Sciatic nerve (tissue), 2 donors: ENCODE measurements at places on chromosomes 6 and 20. TPM values are rescaled to one million over a fixed set of nuclear protein-coding genes. Genes with fewer than 3 reads are reported as not detected.
A peak's percentile ranks its signal among the peaks of the same experiment; 100 is the strongest.

The COL20A1 gene
- total RNA-seq: 0.22 TPM

The BEND6 gene
- total RNA-seq: 4.4 TPM

DNA sequence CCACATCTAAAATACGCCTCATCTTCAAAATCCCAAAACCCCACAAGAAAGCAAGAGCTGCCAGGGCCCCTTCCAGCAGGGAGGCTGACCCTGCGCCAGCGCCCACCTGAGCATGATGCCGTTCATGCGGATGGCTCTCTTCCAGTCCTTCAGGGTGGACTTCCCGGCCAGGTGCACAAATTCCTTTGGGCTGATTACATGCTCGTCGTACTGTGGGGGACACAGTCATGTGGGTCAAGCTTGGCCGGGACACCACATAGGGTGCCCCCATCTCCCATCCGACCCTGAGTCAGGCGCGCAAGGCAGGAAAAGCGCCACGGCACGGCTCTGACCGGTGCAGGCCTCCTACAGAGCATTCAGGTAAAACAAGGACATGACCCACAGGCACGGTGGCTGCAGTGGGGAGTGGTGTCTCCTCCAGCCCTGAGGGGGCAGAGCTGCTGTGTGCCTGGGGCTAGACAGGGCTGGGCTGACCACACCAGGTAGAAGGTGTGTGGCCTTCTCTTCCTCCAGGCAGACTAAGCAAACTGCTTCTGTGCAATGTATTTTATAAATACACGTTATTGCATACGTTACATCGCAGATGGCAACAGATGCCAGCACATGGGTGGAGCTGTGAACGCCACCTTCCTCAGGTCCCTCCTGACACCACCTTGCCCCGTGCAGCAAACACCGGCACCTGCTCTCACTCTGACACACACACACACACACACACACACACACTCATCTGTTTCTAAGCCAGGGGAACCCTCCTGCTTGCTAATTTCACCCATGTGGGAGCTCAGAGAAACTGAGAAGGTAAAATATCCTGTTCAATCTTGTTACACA lies 23.8 kb upstream of the HELZ2 start:
- no peak for DNase-seq

DNA sequence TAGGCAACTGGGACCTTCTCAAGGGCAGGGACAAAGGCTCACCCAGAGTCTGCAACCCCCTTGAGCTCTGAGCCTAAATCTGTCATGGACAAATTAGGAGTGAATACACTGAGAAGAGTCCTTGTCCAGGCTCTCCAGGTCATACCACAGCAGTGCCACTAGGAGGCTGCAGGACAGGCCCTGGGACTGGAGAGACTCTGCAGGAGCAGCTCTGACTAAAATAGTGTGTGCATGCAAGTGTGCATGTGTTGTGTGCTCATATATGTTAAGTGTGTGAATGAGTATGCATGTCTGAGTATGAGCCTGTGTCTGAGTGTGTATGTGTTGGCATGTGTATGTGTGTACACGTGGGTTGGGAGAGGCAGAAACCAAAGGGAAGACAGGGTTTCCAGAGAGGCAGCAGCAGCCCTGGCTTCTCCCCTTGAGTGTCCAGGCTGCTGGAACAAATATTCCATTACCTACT lies 27.1 kb downstream of the MRPL14 start:
- DNase-seq: no peak

DNA sequence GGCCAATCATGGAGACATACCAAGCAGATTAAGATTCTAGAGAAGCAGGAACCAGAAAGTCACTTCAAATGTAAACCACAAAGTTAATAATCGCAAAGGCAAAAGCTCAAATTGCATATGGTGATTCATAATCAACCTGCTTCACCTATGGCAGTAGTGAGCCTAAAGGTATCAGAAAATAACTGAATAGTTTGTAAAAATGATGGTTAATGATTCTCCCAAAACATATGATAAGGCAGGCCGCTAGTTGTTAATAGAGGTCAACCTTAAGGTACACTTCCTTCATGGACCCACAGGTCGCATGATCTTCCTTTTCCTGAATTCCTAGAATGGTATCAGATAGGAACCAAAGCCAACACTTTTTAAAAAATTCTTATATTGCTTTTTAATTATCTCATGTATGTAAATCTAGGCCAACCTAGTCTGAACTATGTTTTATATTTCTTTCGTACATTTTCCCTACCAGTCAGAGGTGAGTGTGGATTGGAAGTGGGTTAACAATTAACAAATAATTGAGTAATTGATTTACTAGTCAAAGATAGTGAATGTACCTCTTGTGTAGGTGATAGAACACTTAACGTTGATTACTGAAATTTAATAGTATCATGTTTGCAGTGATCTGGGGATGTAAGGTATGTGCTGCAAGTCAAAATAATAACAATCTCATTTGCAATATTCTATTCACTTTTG lies 16.4 kb downstream of the TAAR2 start:
- no peak for DNase-seq

GRCh38 chr6:89050155-89050554 lies 30.4 kb upstream of the PNRC1 start:
- peak; percentile 77 for DNase-seq

The PMEPA1 gene
- 26.3 TPM for total RNA-seq

- DNase-seq: no peak
Measured at GRCh38 chr20:57780398-57780797, 70.6 kb upstream of the PMEPA1 start.

GRCh38 chr6:25691894-25692293 lies 39.9 kb downstream of the SCGN start:
- no peak for DNase-seq

The OR2J3 gene
- total RNA-seq: not detected

DNA sequence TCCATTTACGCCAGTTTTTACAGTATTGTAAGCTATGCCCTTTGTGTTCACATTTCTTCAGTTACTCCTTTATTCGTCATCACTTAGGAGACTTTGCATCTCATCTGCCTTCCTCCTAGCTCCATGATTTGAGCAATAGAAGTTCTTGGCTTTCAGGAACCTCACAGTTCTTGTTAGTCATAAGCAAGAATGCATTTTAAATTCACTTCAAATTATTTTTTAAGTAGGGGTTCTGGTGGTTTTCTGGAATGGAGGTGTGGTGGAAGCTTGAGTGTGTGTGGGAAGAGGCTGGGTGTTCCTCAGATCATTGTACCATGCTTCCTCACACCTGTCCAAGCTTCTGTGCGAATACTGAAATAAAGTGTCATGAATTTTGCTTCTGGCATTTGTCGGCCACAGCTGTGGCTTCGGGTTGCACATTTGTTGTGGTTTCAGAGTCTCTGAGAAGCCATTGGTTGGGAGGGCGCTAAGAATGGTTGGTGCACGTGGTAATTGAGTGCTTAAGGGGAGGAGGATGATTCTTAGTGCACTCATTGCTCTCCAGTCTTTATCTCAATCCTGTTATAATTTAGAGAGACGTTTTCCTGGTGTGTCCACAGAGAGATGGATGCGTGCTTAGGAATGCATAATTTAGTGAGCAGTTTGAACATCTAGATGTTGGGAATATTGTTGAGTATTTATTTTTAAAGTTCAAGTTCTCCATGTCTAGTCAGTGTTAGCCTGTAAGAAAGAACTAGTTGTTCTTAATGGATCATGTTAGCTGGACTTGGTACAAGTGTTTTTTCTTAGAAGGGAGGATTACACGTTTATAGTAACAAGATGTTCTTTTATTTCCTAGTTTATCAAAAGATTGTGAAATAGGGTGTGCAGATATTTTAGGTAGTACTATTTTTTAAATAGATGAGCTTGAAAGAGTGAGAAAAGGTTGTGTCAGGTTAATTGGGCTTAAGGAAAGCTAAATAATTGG lies 31.9 kb downstream of the FOXO3 start:
- DNase-seq: no peak

- peak; percentile 87 for DNase-seq
Measured at GRCh38 chr6:37077905-37078296, 72.4 kb downstream of the FGD2 start.

GRCh38 chr6:5634525-5634924 lies 372.2 kb downstream of the NRN1 start:
- DNase-seq: no peak

GRCh38 chr6:107545763-107546162 lies 55.8 kb downstream of the SOBP start:
- no peak for DNase-seq

- no peak for DNase-seq
Measured at GRCh38 chr6:56650191-56650590, 7.5 kb upstream of the DST start.

DNA sequence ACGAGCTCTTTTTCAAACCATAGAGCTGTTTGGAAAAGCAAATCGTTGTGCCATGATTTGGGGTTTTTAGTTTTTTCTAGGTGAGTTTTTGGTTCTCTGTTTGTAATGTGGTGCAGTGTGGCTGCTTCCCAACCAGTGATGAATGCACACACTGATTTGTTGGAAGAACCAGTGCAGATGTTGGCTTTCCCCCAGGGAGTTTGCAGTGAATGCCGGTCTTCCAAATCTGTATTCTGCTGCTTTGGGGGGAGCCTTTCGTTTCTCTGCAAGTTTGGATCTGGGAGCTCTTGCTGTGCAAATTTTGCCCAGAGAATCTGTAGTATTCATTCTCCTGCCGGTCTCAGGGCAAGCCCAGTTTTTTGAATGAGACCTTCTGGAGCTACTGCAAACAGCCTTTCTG lies 14.5 kb downstream of the HECA start:
- DNase-seq: no peak

DNA sequence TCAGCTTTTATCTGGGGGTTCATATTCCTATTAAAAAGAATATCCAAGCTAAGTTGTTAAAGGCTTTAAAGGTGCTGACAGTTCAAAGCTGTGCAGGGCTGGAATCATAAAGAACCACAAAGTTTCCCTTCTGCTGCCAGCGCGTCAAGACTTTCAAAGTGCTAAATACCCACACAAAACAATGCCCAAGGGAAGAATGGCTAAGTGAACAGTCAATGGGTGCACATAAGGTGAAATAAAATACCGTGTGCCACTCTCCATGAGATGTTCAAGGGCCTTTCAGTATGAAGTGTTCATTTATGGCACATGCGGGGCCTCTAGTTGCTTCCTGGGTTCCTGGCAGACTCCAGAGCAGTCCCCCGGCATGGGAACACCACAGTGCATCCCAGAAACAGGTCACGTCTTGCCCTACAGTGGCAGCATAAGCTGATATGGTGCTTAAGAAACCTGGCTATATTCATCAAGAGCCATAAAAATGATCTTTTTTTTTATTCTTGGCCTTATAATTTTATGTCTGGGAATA lies 14.1 kb downstream of the TXNDC5 start:
- DNase-seq: no peak

The OR2H2 gene
- not detected for total RNA-seq

- no peak for DNase-seq
Measured at GRCh38 chr20:43398676-43399324, 58.9 kb upstream of the SRSF6 start.

DNA sequence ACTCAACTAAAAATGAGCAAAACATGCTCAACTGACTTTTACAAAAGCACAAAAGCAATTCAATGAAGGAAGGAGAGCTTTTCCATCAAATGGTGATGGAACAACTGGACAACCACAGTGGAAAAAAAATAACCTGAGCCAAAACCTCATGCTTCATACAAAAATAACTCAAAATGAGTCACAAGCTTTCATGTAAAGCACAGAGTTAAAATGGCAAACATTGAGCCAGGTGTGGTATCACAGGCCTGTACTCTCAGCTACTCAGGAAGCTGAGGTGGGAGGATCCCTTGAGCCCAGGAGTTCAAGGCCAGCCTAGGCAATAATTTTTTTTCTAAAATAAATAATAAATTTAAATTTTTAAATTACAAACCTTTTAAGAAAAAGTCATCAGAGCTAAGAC lies 18.4 kb upstream of the HLA-G start:
- DNase-seq: no peak

DNA sequence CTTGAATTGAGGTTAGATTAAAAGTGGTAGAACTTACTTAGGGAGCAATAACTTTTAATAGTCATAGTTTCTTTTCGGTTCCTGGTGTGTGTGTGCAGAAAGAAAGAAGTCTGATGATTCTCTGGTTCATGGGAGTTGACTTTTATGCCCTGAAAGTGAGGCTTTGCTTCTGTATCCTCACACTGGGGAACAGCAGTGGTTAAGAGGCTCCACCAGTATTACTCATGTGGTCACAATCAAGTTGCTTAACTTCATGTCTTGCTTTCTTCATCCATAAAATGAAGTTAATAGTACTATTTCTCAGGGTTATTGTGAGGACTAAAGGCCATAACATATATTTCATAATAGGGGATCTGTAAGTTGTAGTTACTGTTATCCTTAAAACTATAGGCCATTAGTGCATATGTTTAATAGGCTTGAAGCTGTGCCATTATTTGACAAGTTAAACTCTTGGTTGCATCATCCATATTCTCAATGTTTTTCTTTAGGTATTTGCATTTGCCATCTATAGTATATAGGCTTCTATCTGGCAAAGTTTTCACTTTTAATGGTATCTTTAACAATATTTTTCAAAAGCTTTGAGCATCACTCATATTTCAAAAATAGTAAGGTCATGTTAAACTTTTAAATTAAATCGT lies 262.4 kb downstream of the PLCB1 start:
- DNase-seq: no peak

The TTBK1 gene
- 0.04 TPM for total RNA-seq

The SAMD5 gene
- total RNA-seq: 4.5 TPM

GRCh38 chr20:23910210-23910609 lies 30.7 kb upstream of the CST5 start:
- no peak for DNase-seq

DNA sequence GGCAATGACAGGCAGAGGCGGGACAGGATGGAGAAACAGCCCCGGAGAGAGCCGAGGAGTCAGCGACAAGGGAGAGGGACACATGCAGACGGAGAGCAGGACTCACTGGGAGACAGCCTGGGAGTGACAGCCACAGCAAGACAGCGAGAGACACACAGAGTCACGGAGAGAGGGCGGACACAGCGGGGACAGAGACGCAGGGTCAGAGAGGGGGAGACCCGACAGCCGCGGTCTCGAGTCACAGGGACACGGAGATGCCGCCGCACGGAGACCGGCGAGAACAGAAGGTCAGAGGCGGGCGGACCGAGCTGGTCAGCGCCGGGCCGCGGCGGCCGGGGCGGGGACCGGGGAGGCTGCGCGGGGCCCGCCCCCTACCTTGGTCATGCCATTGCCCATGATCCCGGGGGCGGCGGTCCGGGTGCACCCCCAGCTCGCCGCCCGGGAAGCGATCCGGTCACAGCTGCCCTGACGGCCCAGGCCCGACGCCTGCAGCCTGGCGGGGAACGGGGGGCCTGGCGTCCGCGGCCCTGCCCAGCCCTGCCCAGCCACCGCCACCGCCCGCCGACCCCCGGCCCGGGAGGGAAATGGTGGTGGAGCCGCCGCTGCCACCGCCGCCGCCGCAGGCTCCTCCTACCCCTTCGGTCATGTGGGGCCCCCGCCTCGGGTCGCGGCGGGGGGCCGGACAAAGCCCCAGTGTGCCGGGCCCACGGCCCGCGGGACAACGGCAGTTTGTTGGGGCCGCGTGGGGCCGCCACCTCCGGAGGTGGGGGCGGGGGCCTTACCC lies at the start of the genes DUSP15 and TTLL9:
TSS of gene DUSP15 (minus strand) at position 586 of the 784 bp plus-strand sequence. CDS start at position 396, 190 bp downstream.
TSS of gene TTLL9 (plus strand) at position 693 of the 784 bp plus-strand sequence. CDS start 493 bp downstream, outside the sequence.
- DNase-seq: peak; percentile 74

DNA sequence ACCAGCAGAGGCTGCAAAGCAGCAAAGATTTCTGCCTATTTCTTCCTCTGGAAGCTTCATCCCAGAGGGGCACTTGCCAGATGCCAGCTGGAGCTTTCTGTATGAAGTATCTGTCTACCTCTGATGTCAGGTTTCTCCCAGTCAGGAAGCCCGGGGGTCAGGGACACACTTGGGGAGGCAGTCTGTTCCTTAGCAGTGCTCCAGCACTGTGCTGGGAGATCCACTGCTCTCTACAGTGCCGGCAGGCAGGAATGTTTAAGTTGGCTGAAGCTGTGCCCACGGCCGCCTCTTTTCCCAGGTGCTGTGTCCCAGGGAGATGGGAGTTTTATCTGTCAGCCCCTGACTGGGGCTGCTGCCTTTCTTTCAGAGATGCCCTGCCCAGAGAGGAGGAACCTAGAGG lies 631.1 kb upstream of the HTR1E start:
- DNase-seq: no peak

The ADGB gene
- total RNA-seq: 0.31 TPM
